ENCODE measurements at places on chromosomes 5 and 9.

DNA sequence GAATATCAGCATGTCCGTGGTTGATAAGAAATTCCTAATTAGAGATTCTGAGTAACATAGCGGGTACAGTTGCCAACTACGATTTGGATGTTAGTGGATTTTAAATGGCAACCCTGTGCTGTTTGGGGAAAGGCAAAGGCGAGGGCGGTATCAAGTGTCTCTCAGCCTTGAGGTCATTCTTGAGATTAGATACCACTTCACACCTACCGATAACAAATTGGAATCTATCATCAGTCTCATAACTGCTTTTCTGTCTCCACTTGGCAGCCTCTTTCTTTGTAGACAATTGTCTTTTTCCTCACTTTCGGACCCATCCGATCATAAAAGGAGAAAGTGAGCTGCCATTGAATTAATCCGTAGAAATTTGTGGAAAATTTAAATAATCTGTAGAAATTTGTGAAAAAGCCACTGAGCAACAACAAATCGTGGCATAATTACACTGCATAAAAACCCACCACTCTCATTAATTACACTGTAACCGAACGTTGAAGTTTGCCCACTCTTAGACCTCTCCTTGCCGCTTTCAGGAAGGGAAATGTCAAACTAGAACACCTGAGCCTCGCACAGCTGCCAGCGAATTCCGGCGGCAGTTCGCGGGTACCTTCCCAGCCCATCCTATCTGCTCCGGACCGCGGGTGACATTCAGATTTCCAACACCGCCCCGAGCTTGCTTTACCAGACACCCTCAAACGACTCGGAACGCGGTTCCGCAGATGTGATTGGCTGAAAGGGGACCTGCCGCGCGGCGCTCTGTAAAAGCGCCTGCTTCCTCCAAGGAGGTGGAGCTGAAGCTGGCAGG is 849 bp upstream of the RGMB start:
- DNase-seq: peak; percentile 85

- DNase-seq: no peak
Measured at GRCh38 chr5:10984021-10984715, 223.1 kb upstream of the DAP start.

- no peak for DNase-seq
Measured at GRCh38 chr5:54539001-54539400, 21.4 kb downstream of the SNX18 start.

DNA sequence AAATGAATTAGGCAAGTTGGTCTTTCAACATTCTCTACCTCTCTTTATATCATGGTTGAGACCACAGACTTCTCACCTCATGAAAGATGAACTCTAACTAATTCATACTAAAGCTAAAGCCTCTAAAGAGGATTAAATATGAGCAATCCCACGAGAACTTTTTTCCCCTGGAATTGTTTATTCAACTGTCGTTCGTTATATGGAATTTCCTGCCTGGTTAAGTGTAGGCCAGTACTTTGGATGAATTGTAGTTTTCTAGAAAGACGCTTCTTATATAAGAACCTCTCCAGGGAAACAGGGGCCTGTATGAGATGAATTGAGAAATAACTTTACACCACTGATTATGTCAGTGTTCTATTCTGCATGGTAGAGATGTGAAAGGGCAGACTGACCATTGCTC is 42.9 kb downstream of the PDCD1LG2 start:
- peak; percentile 5 for DNase-seq

GRCh38 chr9:104279535-104280177 is 185.5 kb downstream of the SMC2 start:
- peak; percentile 26 for DNase-seq

DNA sequence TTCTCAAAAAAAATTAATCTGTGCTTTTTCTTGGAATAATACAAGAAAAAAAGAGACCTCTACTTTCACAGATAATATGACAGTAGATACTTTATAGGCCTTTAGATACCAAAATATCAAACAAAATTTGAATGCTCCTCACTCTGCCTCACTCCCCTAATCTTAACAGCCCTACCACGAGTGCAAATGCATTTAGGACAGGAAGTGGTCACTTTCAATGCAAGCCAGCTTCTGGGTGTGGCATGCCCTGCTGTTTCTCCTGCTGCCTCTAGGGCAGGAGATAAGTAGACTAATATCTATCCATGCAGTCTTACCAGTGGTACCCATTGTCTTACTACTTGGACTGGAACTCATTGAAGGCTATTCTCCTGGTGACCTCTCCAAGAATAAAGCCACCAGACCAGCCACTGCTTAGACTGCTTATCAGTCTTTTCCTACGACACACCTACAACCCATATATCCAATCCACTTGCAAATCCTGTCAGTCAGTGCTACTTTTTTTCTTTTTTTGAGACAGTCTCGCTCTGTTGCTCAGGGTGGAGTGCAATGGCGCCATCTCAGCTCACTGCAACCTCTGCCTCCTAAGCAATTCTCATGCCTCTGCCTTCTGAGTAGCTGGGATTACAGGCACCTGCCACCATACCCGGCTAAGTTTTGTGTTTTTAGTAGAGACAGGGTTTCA is 23.0 kb downstream of the FRRS1L start:
- DNase-seq: peak; percentile 74

GRCh38 chr5:74948031-74948546 is 81.9 kb upstream of the FAM169A start:
- no peak for DNase-seq

DNA sequence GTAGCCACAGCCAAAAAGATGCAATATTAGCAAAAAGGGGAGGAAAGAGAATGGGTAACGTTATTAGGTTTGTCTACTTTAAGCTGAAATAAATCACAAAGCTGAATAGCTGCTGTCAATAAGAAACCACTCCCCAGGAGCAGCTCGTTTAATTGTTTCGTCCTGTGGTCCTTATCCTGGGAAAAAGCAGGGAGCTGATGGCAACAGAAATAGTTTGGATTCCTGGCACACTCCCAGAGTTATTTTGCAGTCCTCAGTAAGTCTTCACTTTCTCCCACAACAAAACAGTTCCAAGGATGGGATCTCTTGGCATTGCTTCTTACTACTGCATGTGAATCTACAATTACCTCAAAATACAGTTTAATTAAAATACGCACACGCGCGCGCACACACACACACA is 28.8 kb downstream of the FRMD3 start:
- no peak for DNase-seq

GRCh38 chr5:72366324-72366976 is 46.3 kb downstream of the PTCD2 start:
- DNase-seq: peak; percentile 72

- DNase-seq: no peak
Measured at GRCh38 chr9:1238407-1238806, 188.2 kb downstream of the DMRT2 start.

GRCh38 chr5:173310218-173310769 is 17.9 kb downstream of the STC2 start:
- no peak for DNase-seq

DNA sequence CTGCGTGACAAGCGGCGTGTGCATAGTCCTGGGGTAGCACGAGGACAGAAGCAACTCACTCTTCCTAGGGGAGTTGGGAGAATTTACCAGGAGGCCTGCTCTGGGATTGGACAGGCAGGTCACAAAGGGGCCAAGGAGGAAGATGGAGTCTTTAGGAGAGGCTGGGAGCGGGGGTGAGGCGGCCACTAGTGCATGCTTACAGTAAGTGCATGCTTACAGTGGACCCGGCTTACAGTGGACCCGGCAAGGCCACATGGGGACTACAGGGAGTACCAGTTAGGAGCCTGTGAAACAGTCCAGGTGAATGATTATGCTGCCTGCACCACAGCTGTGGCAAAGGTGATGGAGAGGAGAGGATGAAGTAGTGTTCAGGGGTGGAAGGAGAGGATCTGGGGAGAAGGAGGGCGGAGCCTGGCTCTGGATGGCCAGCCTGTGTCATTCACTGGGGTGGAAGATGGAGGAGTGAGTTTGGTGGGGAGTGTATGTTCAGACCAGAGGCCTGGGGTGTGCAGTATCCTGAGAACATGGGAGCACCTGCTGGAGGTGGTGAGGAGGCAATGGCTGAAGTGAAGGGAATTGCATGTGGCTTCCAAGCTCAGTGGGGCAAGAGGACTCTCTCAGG is 78.7 kb downstream of the CRB2 start:
- DNase-seq: peak; percentile 7

DNA sequence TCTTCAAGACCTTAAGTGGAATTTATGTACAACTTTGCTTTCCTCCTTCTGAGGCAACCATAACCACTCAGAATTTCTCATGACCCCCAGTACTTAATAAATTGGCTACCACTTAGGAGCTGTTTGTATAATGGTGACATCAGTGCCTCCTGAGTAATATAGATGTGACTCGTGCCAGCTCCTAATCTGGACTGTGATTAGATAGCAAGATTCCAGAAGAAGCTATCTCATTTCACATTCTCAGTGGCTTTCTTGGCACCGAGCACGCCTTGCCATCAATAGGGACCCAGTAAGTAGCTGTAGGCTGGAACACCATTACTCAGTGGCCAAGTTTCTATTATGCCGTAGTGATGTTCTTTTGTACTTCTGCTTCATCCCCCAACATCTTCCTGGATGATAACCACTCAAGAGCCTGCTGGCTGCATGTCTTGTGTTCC is 228.8 kb downstream of the CD180 start:
- peak; percentile 10 for DNase-seq

- no peak for DNase-seq
Measured at GRCh38 chr9:121691890-121692289, 40.5 kb downstream of the DAB2IP start.

GRCh38 chr9:14219850-14220249 is 94.1 kb downstream of the NFIB start:
- DNase-seq: no peak

- DNase-seq: no peak
Measured at GRCh38 chr9:136257381-136258298, 12.0 kb upstream of the QSOX2 start.

GRCh38 chr5:179185256-179185940 is 125.2 kb downstream of the ZNF354C start:
- no peak for DNase-seq

DNA sequence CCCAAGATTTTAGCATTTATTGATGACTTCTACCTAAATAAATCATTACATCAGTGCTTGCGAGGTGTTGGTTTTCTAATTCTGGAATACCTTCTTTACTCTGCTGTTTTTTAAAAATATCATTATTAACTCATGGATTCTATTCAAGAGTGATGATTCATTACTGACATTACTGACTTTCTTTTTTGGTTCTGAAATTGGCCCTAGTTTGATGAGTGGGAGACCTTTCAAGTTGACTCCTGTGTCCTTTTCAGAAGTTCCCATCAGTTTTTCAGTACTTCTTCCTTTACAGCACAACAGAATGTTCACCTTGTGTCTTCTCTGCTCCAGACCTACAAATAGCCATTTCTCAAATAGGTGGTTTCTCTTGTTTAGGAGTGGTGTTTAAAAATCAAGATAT is 114.1 kb downstream of the PCSK5 start:
- no peak for DNase-seq

DNA sequence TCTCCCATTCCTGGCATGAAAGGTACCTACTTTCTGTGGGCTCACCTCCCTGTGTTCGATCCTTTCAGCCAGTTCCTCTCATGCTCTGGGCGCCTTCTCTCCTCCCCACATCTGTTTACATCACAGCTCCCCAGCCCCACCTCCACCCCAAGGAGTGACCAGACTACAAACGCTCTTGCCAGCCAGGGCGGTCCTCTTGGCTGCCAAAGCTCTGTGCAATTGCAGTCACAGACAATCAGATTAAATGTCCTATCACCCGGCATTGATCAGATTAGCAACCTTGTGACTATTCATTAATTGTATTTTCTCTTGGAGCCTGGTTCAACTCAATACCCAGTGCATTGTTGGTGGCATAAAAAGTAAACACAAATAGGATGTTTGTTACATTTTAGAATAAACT is 211.2 kb upstream of the TBCA start:
- no peak for DNase-seq

- DNase-seq: no peak
Measured at GRCh38 chr5:95743232-95743631, 12.1 kb downstream of the RHOBTB3 start.

GRCh38 chr5:117812861-117813260 is 1175.5 kb downstream of the DTWD2 start:
- no peak for DNase-seq

DNA sequence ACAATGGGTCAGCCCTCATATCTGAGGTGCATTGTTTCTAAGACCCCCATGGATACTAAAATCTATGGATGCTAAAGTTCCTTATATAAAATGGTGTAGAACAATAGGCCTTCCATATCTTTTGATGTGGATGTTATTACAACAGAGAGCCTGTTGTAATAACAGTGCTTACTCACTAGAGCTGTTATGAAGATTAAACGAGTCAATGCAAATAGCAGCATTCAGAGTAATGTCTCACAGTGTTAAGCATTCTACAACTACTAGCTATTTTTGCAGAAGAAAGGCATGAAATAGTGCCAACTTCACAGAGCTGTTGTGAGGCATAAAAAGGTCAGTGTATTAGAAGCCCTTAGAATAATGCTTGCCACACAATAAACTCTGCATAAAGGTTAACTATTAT is 13.0 kb downstream of the CHSY3 start:
- no peak for DNase-seq

DNA sequence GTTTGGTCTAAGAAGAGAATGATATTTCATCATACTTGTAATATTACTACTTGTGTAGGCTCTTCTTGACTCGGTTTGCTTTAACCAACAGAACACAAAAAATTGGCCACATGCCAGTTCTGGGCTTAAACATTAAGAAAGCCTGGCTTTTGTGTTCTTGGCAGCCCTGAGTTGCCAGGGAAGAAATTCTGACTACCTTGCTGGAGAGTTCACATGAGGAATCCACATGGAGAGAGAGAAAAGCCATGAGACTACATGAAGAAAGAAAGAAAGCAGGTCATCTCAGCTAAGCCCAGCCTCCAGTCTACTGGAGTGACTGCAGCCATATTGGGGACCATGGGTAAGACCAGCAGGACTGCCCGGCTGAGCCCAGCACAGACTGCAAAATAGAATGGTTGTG is 524.8 kb downstream of the RAB3C start:
- DNase-seq: no peak

- DNase-seq: peak; percentile 35
Measured at GRCh38 chr5:131587541-131587940, 47.5 kb downstream of the RAPGEF6 start.

DNA sequence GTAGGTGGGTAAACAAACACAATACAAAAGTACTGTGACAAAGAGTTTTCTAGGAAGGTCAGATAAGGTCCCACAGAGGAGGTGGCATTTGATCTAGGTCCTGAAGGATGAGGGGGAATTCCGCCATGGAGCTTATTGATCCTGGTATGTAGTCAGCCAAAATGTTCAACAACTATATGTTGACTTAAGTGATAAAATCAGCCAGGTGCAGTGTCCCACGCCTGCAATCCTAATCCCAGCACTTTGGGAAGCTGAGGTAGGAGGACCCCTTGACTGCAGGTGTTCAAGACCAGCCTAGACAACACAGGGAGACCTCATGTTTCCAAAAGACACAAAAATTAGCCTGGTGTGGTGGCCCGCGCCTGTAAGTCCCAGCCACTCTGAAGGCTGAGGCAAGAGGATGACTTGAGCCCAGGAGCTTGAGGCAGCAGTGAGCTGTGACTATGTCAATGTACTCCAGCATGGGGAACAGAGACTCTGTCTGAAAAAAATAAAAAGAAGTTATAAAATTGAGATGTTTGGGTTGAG is 46.4 kb upstream of the PLIN2 start:
- no peak for DNase-seq

Data from RPMI7951 (cell line).